ENCODE measurements at places on chromosomes 7 and 10.

DNA sequence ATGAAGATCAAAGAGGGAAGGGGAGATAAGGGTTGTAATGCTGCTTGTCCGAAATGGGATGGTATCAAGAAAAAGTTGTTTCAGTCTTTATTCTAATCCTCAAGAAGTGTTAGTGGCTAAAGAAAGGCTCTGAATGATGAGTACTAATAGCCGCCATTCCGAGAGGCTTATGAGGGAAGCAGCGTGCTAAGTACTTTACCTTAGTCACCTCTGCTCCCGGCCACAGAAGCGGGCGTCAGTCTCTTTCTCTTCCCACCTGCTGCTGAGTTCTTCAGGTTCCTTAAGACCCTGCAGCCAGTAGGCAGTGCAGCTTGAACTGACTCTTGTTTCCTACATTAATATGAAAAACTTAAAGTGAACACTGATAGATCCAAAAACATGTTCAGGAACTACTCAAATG is 73.1 kb downstream of the EEPD1 start:
- DNase-seq: no peak

DNA sequence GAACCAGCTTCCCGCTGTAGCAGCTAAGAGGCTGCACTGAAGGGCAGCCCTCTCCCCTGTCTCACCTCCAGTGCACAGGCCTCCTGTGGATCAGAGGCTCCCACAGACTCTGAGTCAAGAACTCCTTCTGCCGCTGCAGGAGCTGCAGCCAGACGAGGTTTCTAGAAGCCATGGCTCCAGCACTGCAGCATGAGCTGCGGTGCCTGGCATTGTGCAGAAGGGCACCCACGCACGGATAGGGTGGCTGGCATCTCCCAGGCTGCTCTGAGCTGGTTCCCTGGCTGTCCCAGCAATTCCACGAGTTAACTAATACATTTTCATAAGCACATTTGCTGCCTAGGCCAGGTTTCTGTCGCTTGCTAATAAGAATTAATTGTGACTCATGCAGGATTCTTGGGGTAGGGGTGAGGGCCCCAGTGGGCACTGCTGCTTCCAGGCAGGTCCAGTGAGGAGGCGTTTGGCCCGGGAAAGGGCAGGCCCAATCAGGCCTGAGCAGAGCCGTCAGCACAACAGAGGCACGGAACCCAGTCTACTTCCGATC is 594.2 kb downstream of the DNAJB6 start:
- DNase-seq: no peak

DNA sequence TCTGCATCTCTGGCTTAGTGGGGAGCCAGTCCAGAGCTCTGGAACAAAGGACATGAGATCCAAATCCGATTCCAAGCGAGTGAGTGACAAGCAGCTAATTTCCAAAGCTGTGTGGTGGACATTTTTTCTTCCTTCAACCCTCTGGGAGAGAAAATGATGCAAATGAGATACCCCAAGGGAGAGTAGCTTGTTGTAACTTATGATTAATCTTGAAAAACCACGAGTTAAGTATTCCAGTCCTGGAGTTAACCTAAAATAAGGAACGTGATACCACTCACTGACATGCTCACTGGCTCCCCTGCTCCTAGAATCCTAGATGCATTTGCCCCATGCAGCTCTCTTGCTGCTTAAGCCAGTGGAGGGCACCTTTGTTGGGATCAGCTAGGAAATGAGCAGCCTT is 116.0 kb upstream of the HABP2 start:
- DNase-seq: no peak

DNA sequence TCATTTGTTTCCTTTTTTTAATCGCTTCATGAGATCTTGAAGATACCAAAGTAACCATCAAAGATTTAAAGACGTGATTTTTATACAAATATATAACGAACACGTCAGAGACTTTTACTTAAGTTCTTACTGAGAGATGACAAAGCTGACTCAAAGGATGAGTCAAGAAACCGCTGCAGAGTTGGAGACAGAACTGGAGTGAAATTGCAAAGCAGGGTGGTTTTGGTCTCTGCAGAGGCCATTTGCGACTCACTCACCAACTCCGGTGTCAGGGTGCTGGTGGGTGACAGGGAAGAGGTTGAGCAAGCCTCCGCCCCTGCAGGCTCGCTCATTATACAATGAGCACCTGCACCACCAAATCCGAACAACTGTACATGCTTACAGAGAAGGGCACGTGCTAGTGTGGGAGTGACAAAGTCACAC is 75.2 kb downstream of the DNAJB6 start:
- DNase-seq: no peak

DNA sequence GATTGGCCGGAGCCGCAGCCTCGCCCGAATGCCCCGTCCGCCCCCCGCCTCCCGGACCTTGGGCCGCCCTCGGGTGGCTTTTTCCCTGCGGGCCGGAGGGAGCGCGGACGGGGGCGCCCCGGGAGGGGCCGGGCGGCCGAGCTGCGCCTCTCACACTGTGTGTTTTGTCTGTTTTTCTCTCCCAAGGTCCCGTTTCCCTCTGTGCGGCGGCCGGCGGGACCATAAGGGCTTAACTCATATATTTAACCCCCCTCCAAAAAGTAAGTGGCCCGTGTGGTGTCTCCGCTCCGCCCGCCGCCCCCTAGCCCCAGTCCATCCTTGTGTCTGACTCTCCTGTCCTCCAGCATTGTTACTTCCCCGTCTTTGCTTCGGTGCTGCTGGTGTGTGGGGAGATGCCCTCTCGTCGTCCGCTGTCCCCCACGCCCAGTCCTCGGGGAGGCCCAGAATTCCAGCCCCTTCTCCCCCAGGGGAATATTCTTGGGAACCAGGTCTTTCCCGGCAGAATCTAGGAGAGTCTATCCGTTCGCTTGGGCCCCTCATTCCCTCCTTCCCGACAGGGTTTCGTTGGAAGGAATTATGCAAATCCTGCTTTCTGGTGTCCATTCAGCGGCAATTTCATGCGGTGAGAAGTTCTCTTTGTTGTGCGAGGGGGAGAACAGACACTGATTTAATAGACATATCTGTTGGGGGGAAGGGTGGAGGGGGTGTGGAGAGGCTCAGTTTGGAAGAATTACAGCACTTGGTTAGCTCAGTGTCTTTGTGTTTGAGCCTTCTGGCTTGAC is 1.3 kb downstream of the LCOR start:
- peak; percentile 29 for DNase-seq

GRCh38 chr10:121135512-121135911 is 284.4 kb downstream of the WDR11 start:
- no peak for DNase-seq

DNA sequence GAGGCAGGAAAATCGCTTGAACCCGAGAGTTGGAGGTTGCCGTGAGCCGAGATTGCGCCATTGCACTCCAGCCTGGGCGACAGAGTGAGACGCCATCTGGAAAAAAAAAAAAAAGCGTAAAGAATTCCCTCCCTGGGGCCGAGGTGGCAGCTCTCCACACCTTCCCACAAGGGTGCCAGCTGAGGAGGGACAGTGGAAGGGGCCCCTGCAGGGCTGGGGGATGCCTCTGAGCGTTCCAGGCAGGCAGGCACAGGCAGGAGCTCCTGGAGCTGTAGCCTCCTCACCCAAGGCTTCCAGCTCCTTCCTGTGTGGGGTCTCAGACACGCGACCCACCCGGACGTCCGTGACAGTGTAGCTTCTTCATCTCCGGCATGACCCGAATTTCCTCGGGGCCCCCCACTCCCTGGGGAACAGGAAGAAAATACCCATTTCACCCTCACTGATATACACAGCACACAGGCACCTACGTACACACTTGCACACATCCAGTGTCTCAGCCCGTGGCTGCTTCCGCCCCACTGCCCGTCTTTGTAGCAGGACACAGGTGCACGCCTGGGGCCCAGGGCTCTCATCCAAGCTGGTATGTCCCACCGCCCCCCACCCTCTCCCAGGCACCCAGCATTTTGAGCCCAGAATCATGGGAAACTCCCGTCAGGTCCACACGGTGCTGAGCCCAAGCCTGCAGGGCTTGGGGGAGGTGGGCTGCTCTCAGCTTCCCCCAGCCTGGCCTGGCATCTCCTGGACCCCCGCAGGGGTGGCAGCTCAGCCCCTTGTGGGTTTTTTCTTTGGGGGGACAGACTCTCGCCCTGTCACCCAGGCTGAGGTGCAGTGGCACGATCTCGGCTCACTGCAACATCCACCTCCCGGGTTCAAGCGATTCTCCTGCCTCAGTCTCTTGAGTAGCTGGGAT is 25.7 kb downstream of the GRIFIN start:
- DNase-seq: no peak

DNA sequence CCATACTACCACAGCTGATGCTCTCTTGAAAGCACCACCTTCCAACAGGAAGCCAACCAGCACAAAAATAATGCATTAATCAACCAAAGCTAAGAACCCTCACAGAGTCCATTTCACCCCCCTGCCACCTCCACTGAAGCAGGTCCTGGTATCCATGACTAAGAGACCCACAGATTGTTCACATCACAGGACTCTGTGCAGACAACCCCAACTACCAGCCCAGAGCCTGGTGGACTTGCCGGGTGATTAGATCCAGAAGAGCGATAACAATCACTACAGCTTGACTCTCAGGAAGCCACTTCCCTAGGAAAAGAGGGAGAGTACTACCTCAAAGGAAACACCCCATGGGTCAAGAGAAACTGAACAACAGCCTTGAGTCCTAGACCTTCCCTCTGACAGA is 528.1 kb downstream of the KIF20B start:
- no peak for DNase-seq

- no peak for DNase-seq
Observed at GRCh38 chr10:23399701-23400144, 39.2 kb upstream of the OTUD1 start.

- DNase-seq: no peak
Observed at GRCh38 chr10:75807456-75807855, 376.0 kb downstream of the LRMDA start.

- no peak for DNase-seq
Observed at GRCh38 chr7:18521945-18522566, 26.5 kb downstream of the HDAC9 start.

- no peak for DNase-seq
Observed at GRCh38 chr7:41027428-41028115, 675.3 kb downstream of the INHBA start.

DNA sequence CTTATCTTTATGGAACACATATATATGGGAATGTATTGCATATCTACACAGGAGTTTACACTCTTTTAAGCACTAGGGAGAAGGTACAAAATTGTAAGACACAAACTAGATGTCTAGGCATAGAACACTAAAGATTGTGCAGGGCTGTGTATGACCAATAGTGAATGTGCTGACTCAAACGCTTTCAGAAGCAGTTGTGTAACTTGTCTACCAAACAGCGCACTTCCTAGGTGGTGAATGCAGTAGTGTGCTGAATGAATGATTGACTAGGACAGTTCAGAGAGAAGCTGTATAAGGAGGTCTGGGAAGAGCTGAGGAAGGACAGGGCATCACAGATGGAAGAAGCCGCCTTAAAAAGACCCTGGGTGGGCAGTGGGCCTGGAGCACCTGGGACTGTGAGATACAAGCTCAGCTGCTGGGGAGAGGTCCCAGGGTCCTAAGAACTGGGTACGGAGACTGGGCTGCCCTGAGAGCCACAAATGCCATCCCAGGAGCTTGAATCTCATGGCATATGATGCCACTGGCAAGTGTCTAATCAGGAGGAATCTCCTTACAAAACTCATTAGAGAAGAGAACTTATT is 14.2 kb downstream of the CLRN3 start:
- no peak for DNase-seq

- no peak for DNase-seq
Observed at GRCh38 chr10:26809973-26810372, 50.8 kb downstream of the ABI1 start.

GRCh38 chr7:142248-142941 is 50.0 kb upstream of the FAM20C start:
- no peak for DNase-seq

GRCh38 chr7:73730485-73730884 is 8.1 kb downstream of the ABHD11 start:
- DNase-seq: no peak

DNA sequence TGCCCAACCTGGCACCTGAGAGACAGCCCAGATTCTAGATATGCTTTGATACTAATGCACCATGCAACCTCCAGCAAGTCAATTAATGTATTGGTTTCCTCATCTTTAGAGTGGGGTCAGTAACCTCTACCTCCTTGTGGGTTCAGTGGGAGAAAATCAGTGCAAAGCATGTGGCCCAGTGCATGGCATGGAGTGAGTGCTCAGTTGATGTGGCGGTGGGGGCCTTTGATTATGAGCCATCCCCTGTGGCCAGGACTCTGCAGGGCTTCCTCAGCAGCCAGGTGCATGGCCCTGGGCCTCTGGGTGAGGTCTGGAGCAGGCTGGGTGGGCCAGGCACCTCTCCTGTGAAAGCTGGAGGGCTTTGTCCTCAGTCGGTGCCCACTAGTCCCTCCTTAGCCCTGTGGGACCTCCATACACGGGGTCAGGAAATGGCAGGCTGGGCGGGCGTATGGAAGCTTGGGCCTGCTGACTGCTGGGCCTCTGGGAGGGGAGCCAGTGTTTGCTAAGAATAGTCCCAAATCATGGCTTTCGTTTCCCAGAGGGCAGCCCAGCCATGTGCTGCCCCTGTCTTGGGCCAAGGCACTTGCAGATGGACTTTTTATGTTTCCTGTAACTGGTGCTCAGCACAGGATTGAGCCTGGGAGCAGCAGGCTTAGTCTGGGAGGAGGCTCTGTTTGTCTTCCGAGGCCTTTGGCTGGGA is 3.4 kb downstream of the PALD1 start:
- no peak for DNase-seq

GRCh38 chr7:154879629-154880028 is 123.3 kb downstream of the PAXIP1 start:
- DNase-seq: no peak

DNA sequence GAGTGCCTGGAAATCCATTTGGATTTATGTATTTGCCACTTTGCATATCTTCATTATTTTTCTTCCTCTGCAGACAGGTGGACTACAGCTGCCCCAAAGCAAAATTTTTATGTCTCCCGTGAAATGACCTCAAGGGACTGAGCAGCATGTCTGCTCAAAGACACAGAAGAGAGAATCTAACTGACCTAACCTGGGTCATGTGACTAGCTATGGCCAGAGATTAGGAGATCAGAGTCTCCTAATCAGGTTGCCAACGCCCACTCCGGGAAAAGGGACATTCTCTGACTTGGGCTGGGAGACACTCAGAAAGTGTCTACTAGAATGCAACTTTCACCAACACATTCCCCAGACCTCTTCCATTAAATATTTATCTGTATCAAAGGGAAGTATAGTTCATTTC is 2.5 kb upstream of the BAMBI start:
- DNase-seq: no peak

- DNase-seq: peak; percentile 26
Observed at GRCh38 chr10:17227367-17228090, 512 bp upstream of the VIM start.

- no peak for DNase-seq
Observed at GRCh38 chr7:132485600-132486273, 90.5 kb downstream of the PLXNA4 start.
